ENCODE measurements at places on chromosomes 16 and 17.

DNA sequence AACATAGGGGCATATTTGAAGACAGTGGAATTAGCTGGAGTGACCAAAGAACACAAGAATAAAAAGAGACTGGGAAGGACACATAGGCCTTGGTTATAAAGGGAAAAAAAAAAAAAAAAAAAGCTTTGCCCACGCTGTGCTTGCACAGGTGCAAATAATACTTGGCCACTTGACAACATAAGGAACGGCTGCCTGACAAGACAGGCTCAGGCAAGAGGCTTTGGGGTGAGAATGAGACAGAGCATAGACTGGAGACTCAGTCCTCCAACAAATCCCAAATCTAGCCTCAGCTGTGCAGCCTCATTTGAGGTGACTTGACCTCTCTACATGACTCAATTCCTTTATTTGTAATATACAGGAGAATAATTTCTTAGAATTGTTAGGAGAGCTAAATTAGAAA, 332.8 kb upstream of the DYNLRB2 start:
- DNase-seq: peak; percentile 16

DNA sequence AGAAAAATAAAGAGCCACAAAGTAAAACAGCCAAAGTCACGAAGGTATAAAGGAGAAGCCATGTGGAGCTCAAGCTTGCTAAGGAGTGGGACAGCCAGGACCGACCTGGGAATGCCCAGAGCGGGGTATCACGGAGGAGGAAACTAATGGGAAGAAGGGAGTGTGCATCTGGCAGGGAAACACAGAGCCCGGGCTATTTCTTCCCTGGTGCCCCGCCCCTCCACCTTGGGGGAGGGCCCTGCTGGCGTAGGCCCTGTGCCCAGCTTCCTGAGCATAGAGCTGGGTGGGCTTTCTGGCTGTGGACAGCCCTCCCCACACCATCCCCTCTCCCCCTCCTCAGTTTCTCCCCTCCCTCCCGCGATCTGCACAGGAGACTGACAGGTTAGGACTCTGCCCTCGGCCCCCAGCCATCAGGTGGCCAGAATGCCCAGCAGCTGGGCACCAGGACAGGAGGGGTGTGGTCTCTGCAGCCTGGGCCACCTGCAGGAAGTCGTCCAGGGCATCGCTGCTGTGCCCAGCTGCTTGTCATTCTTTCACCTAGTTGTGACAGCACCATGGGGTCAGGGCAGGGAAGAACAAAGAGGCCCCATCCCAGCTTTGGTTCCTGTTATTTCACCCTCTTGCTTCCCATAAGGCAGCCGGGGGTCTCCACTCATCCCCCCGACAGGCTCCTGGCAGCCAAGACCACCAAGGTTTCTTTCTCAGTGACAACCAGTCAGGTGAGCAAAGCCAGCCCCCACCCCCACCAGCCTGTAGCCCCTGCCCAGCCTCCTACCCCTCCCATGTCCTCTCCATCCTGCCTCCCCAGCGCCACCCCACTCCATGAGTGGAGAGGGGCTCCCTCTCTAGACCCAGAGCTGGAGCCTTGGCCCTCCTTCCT, 7.1 kb upstream of the DCAF7 start:
- DNase-seq: no peak

- no peak for DNase-seq
These were observed 22.7 kb upstream of the KIF19 start for GRCh38 chr17:74303305-74303704.

DNA sequence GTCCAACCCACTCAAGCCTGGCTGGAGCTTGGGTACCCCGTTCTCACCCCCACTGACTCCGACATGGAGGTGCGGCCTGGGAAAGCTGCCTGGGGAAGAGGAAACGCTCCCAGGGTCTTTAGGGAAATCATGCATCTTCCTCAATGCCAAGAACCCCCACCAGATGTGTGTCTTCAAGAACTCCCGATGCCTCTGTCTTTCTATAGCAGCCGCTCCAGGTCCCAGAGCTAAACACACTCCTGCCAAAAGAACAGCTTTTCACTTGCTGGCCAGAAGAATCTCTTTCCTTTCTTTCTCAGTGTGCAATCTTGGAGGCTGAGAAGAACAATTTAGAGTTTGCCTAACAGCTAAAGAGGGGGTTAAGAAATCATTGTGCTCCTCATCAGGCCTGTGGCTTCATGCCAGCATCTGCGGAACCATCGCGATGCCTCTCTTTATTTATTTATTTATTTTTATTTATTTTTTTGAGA, 41.1 kb upstream of the MTSS2 start:
- no peak for DNase-seq

DNA sequence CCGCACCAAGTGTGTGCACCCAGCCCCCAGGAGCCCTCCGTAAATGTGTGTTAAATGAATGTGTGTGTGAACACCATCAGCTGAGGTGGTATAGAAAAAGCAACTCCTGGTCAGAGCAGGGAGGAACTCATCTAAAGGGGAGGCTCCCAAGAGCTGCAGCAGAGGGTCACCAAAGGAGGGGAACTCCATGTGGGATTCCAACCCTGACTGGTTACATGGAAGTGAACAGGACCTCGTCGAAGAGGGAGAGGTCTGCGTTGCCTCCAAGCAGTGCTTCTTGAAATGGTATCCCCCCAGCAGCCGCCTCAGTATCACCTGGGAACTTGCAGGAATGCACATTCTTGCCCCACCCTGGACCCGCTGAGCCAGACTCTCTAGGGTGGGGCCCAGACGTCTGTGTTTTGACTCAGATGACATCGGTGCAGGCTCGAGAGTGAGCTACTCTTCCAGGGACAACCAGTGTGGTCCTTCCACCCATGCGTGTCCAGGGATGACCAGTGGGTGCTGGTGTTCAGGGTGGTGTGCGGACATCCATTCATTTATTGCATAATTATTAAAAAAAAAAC, 30.8 kb downstream of the ADCY9 start:
- DNase-seq: no peak

DNA sequence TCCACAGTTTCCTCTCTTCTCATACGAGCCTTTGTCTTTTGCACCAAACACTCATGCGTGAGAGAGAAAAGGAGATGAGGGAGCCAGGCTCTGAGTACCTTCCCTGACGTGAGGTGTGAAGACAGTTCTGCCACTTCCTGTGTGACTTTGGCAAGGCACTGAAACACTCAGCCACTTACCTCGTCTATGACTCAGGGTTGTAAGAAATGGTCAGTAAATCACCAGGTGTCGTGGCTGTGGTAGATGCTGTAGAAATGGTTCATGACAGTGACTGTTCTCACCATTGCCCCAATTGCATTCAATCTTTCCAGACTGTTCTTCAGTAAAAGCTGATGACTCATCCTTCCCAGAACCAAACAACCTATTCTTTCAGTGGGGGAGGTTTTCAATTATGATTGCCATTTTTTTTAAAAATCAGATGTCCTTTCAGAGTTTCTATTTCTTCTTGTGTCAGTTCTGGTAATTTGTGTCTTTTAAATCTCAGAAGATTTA, 49.2 kb upstream of the CBFA2T3 start:
- no peak for DNase-seq

GRCh38 chr17:31391496-31391949, at the start of gene RAB11FIP4:
TSS of gene RAB11FIP4 (plus strand) at chr17:31391675. CDS start at chr17:31391853, 178 bp downstream.
- no peak for DNase-seq

- DNase-seq: no peak
These were observed 202.0 kb downstream of the C16orf78 start for GRCh38 chr16:49575346-49576172.

- DNase-seq: no peak
These were observed 59.7 kb upstream of the NACA2 start for GRCh38 chr17:61650749-61651148.

- no peak for DNase-seq
These were observed 1469.3 kb downstream of the CDH8 start for GRCh38 chr16:60566901-60567300.

GRCh38 chr17:51258756-51259563, 889 bp downstream of the MBTD1 start:
- DNase-seq: peak; percentile 14

DNA sequence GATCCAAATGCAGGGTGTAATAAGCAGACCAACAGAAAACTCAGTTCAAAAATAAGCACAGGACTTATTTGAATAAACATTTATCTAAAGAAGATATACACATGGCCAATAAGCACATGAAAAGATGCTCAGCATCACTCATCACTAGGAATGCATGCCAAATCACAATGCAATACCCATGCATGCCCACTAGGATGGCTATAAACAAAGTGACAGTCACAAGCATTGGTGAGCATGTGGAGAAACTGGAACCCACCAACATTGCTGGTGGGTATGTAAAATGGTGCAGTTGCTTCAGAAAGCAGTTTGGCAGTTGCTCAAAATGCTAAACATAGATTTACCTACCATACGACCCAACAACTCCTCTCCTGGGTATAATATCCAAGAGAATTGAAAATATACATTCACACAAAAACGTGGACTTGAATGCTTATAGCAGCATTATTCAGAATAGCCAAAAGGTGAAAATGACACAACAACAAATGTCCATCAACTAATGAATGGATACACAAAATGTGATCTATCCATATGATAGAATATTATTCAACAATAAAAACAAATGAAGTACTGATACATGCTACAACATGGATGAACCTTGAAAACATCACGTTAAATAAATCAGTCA, 20.1 kb downstream of the UBE2O start:
- no peak for DNase-seq

GRCh38 chr16:25299792-25300590, 42.3 kb upstream of the ZKSCAN2 start:
- no peak for DNase-seq

DNA sequence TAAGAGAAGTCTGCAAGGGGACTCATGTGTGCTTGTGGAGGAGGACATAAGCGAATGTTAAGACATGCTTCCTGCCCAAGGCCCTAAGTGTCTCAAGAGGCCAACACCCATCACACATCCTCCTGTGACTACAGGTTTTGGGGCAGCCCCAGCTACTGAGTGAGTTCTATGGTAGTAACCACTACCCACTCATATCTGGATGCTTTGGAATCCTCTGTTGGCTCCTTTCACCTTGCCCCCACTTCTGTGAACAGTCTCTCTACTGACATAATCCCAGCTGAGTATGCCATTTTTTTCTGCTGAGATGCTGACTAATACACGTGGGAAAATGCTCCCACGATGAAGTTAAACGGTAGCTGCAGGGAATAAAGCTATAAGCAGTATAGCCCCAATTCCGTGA, 153.5 kb downstream of the VPS53 start:
- DNase-seq: no peak

DNA sequence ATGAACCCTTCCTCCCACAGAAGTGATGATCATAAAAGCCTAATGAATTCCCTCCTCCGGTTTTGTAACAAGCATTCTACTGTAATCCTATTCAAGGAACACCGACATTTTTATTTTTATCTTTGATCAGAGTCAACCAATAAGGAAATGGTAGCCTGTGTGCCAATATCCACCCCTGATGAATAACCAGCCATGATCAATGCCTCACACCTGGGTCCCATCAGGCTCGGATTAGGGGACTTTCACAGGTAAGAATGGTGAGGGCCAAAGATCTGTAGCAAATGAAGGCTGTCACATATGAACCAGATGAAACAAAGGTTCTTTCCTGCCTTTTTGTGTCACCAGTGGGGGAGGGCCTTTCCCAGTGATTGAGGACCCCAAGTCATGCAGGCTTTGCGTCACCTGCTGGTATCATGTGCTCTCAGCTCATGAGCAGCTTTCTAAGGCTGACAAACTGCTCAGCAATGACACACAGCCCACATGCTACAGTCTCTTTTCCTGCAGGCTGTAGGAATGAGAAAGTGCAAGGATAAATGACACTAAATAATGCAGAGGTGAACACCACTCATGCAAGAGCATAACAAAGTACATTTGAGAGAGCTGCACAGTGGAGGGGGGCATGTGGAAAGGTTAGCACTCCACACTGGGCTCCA, 34.9 kb downstream of the TOM1L2 start:
- no peak for DNase-seq

DNA sequence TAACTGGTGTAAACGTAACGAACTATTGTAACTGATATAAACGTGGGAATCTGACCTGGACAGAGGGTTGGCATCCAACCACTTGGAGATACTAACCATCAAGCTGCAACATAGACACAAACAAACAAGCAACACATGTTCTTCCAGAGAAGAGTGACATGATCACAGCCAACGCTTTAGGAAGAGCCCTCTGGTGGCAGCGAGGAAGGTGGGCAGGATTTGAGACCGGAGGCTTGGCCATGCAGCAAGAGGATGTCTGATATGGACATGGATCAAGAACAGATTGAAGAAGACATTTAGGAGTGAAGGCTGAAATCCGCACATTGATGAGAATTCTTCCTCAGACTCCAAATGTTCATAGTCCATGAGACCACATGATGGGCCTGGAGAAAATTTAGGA, 40.3 kb upstream of the TNRC6A start:
- no peak for DNase-seq

- DNase-seq: peak; percentile 63
These were observed at the start of gene SPECC1 for GRCh38 chr17:20009302-20010098. TSS of gene SPECC1 (plus strand) at chr17:20009359. CDS start at chr17:20096652, 87,293 bp downstream.

- no peak for DNase-seq
These were observed 23.7 kb downstream of the STAT5A start for GRCh38 chr17:42312035-42312284.

GRCh38 chr17:41325611-41326010, 10.1 kb upstream of the KRTAP17-1 start:
- no peak for DNase-seq

GRCh38 chr17:50267074-50267841, 7.0 kb upstream of the TMEM92 start:
- DNase-seq: no peak

DNA sequence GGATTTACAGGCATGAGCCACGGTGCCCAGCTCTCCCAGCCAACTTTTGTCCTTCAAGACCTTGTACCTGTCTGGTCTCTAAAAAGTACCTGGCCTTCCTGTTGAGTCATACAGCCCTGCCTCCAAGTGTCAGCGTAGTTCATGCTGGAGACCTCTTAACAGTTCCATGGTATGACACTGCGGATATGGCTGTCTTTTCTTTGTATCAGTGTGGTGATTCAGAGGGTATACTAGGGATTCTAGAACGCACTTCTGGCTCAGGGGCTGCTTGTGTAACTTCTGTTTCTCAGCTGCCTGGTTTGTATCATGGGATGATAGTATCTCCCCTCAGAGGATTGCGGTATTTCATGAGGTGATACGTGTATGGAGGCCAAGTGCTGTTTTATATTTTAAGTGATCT, 2.0 kb upstream of the TMEM11 start:
- no peak for DNase-seq

- no peak for DNase-seq
These were observed 1.9 kb downstream of the RAD51C start for GRCh38 chr17:58694302-58694701.

GRCh38 chr16:66395806-66396555, 29.5 kb downstream of the CDH5 start:
- DNase-seq: no peak

DNA sequence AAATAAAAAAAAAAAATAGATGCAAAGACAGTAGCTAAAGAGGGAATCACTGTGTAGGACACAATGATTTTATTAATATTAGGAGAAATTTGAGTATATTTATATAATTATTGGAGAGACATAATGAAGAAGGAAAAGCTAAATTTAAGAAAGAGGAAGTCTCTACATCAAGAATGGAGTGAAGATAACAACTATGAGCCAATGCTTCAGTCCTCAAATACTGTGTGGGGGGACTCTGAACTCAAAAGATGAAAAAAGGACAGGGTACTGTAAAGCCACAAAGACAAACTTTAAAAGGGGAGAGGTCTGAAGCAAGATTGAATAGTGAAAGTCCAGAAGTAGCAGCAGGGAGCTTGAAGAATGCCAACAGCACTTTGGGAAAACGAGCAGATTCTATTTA, 44.7 kb downstream of the SKAP1 start:
- no peak for DNase-seq

Data from prostate gland (tissue), 2 donors.